ENCODE measurements at places on chromosomes 1 and 21. TPM values are rescaled to one million over a fixed set of nuclear protein-coding genes. Genes with fewer than 3 reads are reported as not detected.
A peak's percentile ranks its signal among the peaks of the same experiment; 100 is the strongest.

The CD5L gene
- 12.8 TPM for total RNA-seq

The CELA3A gene
- total RNA-seq, result not detected

The C1orf94 gene
- total RNA-seq, result not detected

The SLC35F3 gene
- total RNA-seq, result not detected

The APOBEC4 gene
- total RNA-seq, result not detected

The MARK1 gene
- 0.35 TPM for total RNA-seq

The HMCN1 gene
- 4.7 TPM for total RNA-seq

The SPRR2G gene
- not detected for total RNA-seq

The LCE2C gene
- total RNA-seq, result not detected

DNA sequence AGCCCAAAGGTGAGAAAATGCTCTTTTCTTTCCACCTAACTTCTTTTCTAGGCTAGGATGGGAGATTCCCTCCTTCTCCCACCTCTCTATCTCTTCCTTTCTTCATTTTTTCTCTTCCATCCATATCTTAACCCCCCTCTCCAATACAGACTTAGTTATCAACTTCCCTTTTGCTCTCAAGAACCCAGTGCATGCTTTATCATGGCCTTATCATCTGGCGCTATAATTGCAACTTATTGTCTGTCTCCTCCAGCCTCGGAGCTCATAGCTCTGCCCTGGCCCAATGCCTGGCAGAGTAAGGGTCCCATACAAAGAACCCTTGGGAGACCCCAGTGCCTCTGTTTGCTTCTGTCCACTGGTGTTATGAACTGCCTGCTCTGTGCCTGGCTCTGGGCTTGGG, 71.0 kb upstream of the NFASC start:
- no peak for DNase-seq

- DNase-seq, result no peak
These were observed 15.0 kb upstream of the GPR25 start for GRCh38 chr1:200857804-200858203.

DNA sequence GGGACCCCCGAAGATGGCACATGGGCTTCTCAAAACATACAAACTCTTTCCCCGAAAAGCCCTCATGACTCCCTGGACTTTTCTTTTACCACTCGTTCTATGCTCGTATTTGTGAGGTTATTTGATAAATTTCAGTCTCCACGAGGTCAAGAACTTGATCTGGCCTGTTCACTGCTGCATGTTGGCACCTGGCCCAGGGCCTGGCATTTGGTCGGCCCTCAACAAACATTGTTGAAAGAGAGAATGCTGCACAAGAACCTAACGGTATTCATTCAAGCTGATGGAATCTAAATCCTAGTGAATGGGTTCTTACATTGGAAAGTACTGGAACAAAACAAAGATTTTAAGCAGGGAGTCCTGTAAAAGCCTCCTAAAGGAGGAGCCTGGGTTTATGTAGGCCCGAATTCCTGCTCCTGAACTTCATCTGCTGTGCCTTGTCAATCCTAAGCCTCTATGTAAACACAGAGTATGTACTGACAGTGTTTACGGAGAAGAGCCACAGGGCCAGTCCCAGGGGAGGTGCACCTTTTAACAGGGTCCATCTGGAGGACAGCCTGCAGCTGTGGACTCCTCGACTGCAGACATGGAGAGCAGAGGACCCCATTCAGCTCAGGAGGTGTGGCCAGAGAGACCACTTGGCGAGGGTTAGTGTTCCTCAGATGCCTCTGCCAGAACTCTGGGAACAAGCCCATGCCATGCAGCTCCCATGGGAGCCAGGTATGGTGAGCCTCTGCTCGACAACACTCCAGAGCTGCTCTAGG, 46.9 kb downstream of the L1TD1 start:
- peak; percentile 70 for DNase-seq

- DNase-seq, result no peak
These were observed 46.6 kb downstream of the PLD5 start for GRCh38 chr1:242477944-242478343.

GRCh38 chr1:41810446-41810845, 108.3 kb downstream of the HIVEP3 start:
- no peak for DNase-seq

- no peak for DNase-seq
These were observed 13.5 kb upstream of the TINAGL1 start for GRCh38 chr1:31562707-31563360.

GRCh38 chr1:245129319-245130240, 25.2 kb upstream of the KIF26B start:
- no peak for DNase-seq
